H4 (cell line): ENCODE measurements at places on chromosomes 4 and X. TPM values are rescaled to one million over a fixed set of nuclear protein-coding genes. Genes with fewer than 3 reads are reported as not detected.

The CCSER1 gene
- 1.5 and 2.8 TPM in 2 replicates for total RNA-seq

The PCYT1B gene
- total RNA-seq, result 0.10 and 0.46 TPM in 2 replicates

The KCTD8 gene
- total RNA-seq, result 0.18 and 0.21 TPM in 2 replicates

The PDGFC gene
- total RNA-seq, result 21.7 and 22.5 TPM in 2 replicates

The CDX4 gene
- total RNA-seq, result not detected in 2 replicates

The ETDA gene
- total RNA-seq, result not detected in 2 replicates

The CPLX1 gene
- 0.17 TPM in 1 of 2 replicates, not detected in the other for total RNA-seq

The CCDC149 gene
- 3.3 and 5.7 TPM in 2 replicates for total RNA-seq

The USP17L20 gene
- not detected in 2 replicates for total RNA-seq

The SPOCK3 gene
- total RNA-seq, result 0.17 TPM in 1 of 2 replicates, not detected in the other

The SFRP2 gene
- 0.29 TPM in 1 of 2 replicates, not detected in the other for total RNA-seq

The CLNK gene
- total RNA-seq, result not detected in 2 replicates

The OCRL gene
- 17.7 and 18.5 TPM in 2 replicates for total RNA-seq

The RNF150 gene
- total RNA-seq, result 2.4 and 3.1 TPM in 2 replicates

The LDB2 gene
- 16.8 and 21.6 TPM in 2 replicates for total RNA-seq

The CRLF2 gene
- total RNA-seq, result not detected in 2 replicates

The SULT1E1 gene
- total RNA-seq, result 1.6 and 3.1 TPM in 2 replicates

The ETDB gene
- not detected in 2 replicates for total RNA-seq

The MGAT4D gene
- not detected in 2 replicates for total RNA-seq

The TREX2 gene
- 1.2 TPM in 1 of 2 replicates, not detected in the other for total RNA-seq

The IL13RA2 gene
- total RNA-seq, result 177 and 186 TPM in 2 replicates

The APBB2 gene
- 25.5 and 25.7 TPM in 2 replicates for total RNA-seq

The PCSK1N gene
- total RNA-seq, result 9.9 and 16.0 TPM in 2 replicates

The METTL14 gene
- total RNA-seq, result 8.6 and 38.1 TPM in 2 replicates

The PHOX2B gene
- total RNA-seq, result not detected in 2 replicates

The CT47A1 gene
- total RNA-seq, result not detected in 2 replicates
